ENCODE measurements at places on chromosomes 4 and X.

DNA sequence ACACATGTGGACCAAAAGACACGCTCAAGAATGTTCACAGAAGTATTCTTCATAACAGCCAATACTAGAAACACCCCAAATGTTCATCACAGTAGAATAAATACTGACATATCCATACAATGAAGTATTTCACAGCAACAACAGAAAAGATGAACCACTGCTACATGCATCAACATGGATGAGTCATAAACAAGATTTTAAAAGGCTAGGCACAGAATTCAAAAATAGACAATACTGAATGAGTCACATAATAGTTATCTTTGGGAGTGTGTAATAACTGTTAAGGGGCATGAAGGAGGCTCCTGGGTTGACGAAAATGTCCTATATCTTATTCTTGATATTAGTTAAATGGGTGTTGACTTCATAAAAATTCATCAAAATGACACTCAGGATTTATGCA, 43.5 kb downstream of the CLOCK start:
- DNase-seq: no peak

DNA sequence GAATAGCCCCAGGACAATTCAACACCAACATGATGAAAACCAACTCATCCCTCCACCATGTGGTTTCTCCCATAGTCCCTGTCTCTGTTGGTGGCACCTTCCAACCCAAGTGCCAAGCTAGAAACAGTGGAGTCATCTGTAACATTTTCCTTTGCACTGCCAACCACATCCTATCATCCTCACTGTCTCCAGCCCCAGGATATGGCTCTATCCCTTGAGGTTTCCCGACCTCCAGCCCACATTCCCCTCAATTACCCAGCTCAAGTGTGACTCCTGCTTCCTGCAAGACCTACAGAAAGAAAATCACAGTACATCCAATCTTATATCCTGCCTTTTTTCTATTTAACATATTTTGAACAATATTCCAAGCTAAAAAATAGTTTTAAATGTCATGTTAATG, 24.2 kb downstream of the PNMA6F start:
- DNase-seq: no peak

GRCh38 chr4:169841776-169842175, 84.0 kb upstream of the HPF1 start:
- no peak for DNase-seq

- DNase-seq: no peak
Observed at GRCh38 chrX:48918301-48918642, 552 bp downstream of the PIM2 start.

- DNase-seq: no peak
Observed at GRCh38 chr4:68369142-68369805, 19.4 kb upstream of the YTHDC1 start.

DNA sequence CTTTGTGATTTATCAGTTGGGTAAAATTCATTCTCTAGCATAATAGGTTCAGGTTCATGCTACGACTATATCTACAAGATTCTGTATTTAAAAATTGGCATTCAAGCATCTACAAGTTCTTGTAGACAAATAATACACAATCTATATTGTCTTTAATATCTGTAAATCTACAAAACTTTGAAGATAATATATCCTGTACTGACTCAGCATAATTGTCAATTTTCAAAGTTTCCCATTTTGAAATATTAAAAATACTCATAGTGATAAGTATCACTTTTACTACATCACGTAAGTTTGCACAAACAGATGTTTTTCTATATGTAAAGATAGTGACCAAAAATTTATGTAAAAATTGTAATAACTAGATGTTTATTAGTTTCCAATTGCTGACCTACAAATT, 360.6 kb downstream of the FSTL5 start:
- no peak for DNase-seq

Measured in left hindlimb (tissue), 1 donor.